ENCODE measurements at places on chromosomes 5 and 9.
A peak's percentile ranks its signal among the peaks of the same experiment; 100 is the strongest.

GRCh38 chr5:175387144-175387543 lies 56.8 kb downstream of the DRD1 start:
- DNase-seq = no peak

DNA sequence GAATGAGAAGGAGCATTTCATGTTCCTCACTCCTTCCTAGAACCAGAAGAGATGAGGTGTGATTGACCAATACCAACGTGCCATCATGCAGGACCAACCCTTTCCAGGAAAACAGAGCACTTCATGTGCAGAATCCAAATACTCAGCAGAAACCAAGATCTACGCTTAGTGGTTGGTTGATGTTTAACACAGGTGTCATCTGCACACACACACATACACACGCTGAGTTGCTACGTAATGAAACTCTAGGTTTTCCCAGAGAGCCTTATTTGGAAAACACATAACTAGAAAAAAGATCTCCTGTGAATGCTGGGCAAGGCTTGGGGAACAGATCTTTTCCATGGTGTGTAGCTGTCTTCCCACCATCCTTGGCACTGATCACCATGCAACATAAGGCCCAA lies 21.1 kb upstream of the ZNF622 start:
- DNase-seq = no peak

GRCh38 chr9:34169125-34169524 lies 9.7 kb upstream of the UBAP1 start:
- no peak for DNase-seq

DNA sequence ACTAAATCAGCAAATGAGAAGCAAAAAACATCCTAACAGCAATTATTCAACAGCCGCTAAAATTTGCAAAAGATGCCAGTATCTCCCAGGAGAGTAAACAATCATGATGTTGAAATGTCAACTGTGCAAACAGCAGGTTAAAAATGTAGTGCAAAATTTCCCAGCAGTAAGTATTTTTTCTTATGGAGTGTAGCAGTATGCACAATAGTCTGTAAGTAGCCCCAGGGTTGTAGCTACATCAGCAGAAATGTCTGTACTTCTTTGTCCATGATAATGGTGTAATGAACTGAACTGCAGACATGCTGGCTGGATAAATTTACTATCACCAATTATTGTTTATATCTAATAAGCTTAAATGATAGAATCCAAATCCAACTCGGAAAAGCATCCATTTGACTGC lies 31.4 kb downstream of the GRIN3A start:
- no peak for DNase-seq

GRCh38 chr5:170907758-170908157 lies 45.9 kb downstream of the RANBP17 start:
- no peak for DNase-seq

DNA sequence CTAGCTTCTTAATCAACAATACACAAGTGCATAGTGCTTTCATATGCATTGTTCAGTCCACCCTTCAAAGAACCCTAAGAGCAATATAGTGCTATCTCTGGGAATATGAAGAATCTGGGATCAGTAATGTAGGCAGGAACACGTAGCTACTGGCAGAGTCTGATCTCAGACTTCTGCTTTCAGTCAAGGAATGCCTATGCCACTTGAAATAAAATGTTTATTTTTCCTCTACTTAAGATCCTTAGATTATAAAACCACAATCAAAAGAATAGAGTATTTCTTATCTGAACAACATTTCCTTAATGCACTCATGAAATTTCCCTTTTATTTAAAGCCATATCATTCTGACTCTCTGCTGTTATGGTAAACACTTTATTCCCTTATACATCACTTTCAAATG lies 1407.8 kb upstream of the C9orf72 start:
- no peak for DNase-seq

DNA sequence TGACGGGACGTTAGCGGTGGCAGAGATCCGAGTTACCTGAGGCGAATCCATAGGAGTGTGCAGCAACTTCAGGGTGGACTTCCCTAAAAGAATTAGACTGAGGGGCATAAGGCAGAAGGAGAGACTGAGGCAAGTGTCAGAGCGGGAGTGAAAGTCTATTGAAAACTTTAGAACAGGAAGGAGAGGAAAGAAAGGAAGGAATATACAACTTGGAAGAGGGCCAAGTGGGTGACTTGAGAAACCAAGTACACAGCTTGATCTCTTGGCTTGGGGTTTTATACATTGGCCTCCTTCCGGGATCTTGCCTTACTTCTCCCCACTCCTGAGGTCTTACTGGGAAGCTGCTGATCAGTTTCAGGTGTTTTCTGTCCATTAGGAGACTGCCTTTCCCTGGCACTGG lies 84.9 kb downstream of the SNX18 start:
- no peak for DNase-seq

- no peak for DNase-seq
Observed at GRCh38 chr9:121210536-121210935, 8.9 kb upstream of the RAB14 start.

- DNase-seq = no peak
Observed at GRCh38 chr5:168315416-168316138, 24.1 kb downstream of the WWC1 start.

DNA sequence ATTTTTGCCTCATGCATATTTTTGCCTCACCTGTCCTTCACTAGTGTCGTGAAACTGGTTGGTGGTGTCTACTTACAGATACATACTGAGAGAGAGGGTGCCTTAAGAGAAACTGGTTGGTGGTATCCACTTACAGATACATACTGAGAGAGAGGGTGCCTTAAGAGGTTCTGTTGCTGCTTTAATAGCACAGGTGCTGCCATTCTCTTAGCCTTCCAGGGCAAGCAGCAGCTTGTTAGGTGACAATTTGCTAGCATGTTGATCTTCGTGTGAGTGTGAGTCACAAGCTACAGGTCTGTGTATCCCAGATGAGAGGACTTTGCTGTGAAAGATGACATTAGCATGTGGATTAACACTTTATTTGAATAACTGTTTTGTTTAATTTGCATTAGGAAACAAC lies 1.4 kb downstream of the PTTG1 start:
- peak; percentile 29 for DNase-seq

GRCh38 chr5:553874-554273 lies 29.6 kb upstream of the SLC9A3 start:
- no peak for DNase-seq

DNA sequence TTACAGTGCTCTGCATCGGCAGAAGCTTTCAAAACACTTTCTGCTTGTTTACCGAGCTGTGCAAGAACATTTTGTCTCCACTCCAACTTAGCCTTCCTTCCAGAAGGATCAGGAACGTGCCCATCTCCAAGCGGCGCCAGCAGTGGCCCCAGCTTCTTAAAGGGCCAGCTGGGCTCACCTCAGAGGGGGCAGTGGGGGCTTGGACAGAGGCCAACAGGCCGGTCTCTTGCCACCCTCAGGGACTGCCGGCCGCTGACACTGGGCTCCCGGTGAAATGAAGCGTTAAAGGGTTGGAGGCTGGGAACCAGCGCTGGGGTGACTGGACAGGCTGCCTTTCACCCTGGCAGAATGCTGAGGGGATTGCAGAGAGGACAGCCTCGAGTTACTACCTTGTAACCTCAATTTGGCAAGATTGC lies 67.0 kb upstream of the RNU6ATAC start:
- DNase-seq = no peak

GRCh38 chr5:131617140-131617822 lies 17.7 kb downstream of the RAPGEF6 start:
- DNase-seq = no peak

DNA sequence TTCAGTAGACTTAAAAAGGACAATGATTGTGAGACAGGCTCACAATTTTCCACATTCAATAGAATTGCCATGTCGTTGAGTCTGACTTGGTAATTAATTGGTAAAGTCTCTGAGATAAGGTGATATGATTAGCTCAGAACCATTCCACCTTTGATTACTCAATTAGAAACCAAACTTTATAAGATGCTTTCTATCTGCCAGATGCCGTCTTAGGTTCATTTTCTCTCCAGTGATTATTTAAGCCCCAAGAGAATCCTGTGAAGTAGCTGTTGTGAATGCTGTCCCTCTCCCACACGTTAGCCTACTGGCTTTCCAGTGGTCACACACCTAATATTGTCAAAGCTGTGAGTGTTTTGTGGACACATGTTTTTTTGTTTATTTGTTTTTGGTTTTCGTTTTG lies 528.9 kb upstream of the ZNF462 start:
- DNase-seq = no peak

GRCh38 chr5:140946578-140946977 lies 19.7 kb upstream of the PCDHAC2 start:
- no peak for DNase-seq

- DNase-seq = no peak
Observed at GRCh38 chr5:71533615-71534014, 53.5 kb upstream of the MCCC2 start.

DNA sequence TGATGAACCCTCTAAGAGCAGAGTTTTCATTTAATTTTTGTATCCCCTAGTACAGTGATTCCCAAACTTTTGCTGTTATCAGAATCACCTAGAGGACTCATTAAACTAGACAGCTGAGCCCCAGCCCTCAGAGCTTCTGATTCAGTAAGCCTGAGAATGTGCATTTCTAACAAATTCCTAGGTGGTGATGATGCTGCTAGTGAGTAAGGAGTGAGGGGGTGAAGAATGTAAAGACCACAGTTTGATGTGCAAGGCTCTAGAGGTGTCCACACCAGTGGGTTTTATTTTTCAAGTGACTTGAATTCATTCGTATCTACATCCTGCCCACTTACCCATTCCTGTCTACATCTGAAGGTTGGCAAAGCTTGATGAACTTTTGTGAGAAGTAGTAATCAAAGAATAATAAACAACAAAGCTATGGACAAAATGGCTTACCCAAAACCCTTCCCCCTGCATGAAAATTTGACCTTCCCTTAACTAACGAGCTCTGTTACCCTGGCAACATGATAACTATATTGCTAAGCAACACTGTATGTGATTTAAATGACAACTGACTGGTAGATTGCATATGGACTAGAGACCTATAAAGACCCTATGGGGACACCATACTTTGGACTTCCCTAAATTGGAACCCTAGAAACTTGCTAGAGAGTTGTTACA lies 35.2 kb downstream of the DTWD2 start:
- no peak for DNase-seq

GRCh38 chr9:110015759-110016158 lies 192.2 kb downstream of the C9orf152 start:
- no peak for DNase-seq

GRCh38 chr9:136089697-136090045 lies 5.4 kb downstream of the NACC2 start:
- no peak for DNase-seq

DNA sequence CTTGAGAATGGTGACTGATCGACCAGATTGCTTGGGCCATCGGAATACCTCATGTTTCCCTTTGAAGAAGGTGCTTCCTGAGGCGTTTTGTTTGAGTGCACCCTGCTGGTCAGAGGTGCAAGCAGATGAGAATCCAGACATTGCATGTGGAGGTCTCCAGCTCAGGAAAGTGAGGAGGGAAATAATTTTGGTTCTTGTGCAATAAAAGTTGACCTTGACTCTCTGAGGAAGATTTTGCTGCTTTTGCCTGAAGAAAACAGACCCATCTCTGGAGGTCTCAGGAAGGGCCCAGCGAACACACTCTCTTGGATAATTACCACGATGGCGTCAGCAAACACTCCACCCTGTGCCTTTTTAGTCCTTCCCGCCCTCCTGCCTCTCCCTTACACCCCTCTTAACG lies 69.7 kb downstream of the GRAMD2B start:
- no peak for DNase-seq

GRCh38 chr9:91880378-91880972 lies 69.6 kb downstream of the ROR2 start:
- no peak for DNase-seq

DNA sequence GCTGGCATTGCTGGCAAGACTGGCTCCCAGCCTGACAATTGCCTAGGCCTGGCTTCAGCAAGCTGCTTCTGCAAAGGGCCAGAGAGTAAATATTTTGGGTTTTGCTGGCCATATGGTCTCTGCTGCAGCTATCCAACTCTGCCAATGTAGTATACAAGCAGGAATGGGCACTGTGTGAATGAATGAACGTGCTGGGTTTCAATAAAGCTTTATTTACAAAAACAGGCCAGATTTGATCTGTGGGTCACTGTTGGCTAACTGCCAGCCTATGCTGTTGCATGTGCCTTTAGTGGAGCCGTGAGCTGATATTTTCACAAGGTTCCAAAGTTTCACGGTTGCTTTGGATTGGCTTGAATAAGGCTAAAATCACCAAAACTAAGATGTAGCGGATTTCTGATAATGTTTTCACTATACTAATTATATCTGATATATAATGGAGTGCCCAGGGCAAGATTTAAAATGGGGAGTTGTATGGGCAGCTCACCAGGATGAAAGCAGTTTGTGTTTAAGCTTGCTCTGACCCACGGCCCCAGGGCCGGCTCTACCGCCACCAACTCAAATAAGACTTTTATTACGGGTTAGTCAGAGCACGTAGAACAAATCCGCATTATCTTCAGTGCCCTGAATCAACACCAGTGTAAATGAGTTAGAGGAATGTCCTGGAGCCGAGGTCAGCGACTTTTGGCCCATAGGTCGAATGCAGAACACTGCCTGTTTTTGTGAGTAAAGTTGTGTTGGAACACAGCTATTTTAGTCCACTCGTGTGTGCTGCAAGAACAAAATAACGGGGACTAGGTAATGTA lies 98.6 kb upstream of the DAP start:
- no peak for DNase-seq

All from NCI-H1048 (cell line).